Activated naive CD4-positive, alpha-beta T cell treated with anti-CD3 and anti-CD28 coated beads for 36 hours (primary cell): ENCODE measurements at places on chromosomes 4 and X. TPM values are rescaled to one million over a fixed set of nuclear protein-coding genes. Genes with fewer than 3 reads are reported as not detected.

- no peak for DNase-seq
These were observed 148.8 kb downstream of the GATB start for GRCh38 chr4:151611960-151612359.

- DNase-seq, result no peak
These were observed 137.3 kb upstream of the FTHL17 start for GRCh38 chrX:31209005-31209628.

GRCh38 chr4:176149680-176150355 is 45.6 kb downstream of the SPATA4 start:
- DNase-seq, result no peak

The CCDC160 gene
- not detected for total RNA-seq

- no peak for DNase-seq
These were observed 95.1 kb downstream of the GPM6A start for GRCh38 chr4:175716961-175717360.

DNA sequence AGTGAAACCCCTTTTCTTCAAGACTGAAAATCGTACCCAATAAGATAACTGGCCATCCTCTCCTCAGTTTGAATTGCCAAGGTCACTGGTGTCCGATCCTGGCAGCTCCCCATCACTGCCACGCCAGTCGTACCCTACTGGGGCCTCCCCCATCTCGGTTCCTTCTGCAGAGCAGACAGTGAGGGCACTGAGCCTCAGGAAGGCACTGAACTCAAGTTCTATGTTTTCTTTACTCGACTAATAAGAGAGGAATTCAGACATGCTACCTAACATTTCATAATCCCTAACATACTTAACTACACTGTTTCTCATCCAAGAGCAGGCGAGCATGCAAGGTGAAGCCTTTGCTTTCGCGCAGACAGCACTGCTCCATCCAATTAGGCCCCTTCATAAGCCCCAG is 23.4 kb downstream of the ZFYVE28 start:
- no peak for DNase-seq

- no peak for DNase-seq
These were observed 72.5 kb downstream of the RGS12 start for GRCh38 chr4:3365326-3365725.

The GPR173 gene
- total RNA-seq, result not detected

- no peak for DNase-seq
These were observed 46.3 kb downstream of the SPANXD start for GRCh38 chrX:141652286-141652685.

- no peak for DNase-seq
These were observed 74.4 kb downstream of the SORCS2 start for GRCh38 chr4:7266525-7267292.

DNA sequence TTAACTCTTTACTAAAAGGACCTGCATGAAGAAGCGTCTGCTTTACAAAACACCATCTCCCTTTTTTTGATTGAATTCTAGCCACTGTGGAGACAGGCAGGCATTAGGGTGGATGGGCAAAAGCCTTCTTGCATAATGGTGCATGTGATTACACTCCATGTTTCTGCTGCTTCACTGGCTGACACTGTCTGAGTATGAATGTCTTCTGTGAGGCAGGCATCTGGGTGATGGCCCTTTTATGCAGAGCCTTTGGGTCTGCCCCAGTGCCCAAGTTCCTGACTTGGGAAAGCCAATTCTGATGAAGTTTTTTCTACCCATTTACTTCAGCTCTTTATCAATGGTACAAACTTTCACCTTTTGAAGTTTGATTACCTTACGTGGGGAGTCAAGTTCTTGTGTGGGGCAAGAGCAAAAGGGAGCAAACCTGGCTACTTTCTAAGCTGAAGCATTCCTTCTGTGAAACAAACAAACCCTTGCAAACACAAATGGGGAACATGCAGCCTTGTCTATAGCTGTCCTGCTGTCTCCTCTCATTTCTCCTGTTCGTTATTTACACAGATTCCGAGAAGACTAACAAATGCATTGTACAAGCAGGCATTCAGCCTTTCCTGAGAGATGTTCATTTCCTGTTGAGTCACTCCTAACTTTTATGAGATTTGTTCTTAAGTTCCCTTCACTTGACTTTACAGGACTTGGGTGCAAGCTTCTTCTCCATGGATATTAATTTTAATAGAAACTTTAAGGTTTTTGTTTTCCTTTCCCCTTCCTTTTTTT is 301.9 kb downstream of the TLL1 start:
- no peak for DNase-seq

GRCh38 chrX:80812176-80812575 is 2.5 kb upstream of the BRWD3 start:
- DNase-seq, result peak; percentile 52

The SHISA3 gene
- 0.72 TPM for total RNA-seq

DNA sequence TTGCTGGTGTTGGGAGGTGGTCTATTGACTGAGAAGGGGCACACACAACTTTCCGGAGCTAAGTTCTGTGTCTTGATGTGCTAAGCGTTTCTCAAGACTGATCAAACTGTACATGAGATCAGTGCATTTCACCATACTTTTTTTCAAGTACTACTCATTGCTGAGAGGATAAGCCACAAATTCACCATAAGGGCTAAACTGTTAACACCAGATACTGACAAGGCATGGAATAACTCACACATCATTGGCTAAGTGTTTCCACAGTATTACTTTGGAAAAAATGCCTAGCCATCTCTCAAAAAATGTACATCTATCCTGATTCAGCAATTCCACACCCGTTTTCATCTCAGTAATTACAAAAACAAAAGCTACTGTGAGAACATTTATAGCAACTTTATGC is 13.0 kb downstream of the RBMX start:
- DNase-seq, result no peak

DNA sequence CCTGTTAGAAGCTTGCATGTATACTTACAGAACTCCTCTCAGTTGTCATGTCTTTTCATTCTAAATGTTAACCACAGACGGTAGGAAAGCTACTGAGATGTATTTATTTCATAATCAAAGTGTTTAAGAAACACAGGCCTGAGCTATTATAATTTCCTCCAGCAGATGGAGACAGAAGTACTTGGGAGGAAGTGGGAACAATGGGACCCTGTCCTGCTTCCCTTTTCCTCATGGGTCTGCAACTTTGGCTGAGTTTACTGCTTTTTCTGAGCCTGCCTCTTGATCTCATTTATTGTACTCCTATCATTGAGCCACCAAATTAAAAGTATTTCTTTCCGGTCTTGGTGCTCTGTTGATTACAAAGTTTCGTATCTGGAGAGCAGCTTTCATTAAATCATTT is 67.7 kb upstream of the SPANXN2 start:
- DNase-seq, result no peak

The UGT2B10 gene
- not detected for total RNA-seq

DNA sequence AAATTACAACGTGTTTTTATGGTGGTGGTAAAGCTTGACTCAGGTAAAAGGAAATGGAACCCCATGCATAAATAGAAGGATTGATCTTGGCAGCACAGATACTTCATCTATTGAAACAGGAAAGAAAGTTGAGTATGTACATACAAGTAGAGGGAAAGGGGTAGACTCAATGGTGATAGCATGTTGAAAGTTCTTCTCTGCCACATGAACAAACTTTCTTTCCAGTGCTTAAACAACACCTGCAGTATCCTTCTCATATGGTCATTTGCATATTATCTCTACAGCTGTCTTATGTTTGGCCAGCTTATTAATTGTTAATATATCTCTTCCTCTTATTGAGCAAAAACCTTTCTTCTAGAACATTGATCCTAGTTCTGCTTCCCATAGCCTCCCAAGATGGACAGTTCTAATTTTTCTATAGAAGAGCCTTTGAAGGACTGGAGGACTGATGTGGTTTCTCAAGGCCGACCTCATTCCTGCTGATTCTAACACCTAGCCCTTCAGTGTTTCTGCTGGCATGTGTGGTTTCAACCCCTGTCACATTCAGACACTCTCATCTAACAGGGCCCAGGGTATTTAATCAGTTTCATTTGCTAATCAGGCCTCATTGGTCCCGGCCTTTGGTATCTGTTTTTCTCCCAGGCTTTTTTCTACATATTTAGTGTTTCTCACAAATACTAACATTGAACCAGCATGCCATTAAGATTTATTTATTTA is 108.1 kb upstream of the SPRY1 start:
- no peak for DNase-seq

- no peak for DNase-seq
These were observed 162.0 kb upstream of the EOLA2 start for GRCh38 chrX:150100261-150100660.

The NUDT11 gene
- 1.1 TPM for total RNA-seq

DNA sequence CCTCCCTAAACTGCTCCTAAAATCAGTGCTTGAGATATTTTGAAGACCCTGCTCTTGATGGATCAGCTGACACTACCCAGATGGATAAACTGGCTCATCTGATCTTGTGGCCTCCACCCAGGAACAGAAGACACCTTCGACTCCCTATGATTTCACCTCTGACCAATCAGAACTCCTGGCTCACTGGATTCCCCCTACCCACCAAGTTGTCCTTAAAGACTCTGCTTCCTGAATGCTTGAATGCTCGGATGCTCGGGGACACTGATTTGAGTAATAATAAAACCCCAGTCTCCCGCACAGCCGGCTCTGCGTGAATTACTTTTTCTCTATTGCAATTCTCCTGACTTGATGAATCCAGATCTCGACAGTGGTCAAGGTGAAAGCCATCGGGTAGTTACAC is 12.0 kb upstream of the RPS3A start:
- DNase-seq, result no peak

- no peak for DNase-seq
These were observed 114.3 kb downstream of the VSIG4 start for GRCh38 chrX:65925592-65925991.

The UNC5C gene
- total RNA-seq, result not detected

DNA sequence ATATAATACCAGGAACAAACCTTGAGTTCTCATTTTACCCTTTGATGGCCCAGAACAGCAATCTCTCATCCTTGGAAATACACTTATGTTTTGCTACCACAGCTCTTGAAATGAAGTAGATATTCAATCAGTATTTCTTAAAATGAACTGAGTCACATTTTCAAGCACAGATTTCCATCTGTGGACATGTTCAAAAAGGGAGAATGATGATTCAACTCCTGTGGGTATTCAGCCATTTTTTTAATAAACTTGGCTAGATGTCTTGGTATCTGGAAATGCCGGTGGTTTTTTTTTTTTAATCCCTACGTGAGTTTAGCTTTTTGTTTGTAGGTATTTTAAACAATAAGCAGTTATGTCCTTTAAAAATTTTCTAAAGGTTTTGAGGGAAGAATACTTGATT is 64.2 kb upstream of the TRPC5OS start:
- no peak for DNase-seq

- no peak for DNase-seq
These were observed 20.7 kb upstream of the CSN1S1 start for GRCh38 chr4:69910016-69910782.

- no peak for DNase-seq
These were observed 173.0 kb upstream of the TET2 start for GRCh38 chr4:104973708-104974107.

The CSAG3 gene
- 0.74 TPM for total RNA-seq

DNA sequence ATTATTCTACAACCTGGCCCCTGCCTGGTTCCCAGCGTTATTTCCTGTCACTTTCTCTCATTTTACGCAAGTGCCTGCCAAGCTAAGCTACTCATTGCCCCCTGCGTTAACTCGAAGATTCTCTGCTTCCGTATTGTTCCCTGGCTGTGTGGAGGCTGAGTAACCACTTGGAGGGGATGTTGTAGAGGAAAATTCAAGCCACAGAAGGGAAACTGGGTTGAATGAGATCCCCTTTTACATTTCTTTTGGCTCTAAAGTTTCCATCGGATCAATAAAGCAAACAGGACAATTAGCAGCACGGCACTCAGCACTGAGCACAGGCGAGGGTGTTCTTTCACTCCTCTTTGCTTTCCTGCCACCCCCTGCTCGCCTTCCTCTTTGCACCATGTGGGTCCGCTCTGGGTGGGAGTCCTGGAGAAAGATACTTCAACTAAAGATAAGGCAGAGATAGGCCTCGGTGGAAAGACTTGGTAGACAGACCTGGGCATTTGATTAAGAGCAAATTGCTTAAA is 4.2 kb upstream of the TMSB4X start:
- DNase-seq, result peak; percentile 77

DNA sequence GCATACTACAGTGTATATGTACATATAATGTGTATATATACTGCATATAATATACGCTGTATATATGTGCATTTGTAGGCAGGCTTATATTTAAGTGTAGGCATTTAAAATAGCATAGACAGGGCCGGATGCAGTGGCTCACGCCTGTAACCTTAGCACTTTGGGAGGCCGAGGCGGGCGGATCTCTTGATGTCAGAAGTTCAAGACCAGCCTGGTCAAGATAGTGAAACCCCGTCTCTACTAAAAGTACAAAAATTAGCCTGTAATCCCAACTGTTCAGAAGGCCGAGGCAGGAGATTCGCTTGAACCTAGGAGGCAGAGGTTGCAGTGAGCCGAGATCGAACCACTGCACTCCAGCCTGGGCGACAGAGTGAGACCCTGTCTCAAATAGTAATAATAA is 78.4 kb downstream of the JAKMIP1 start:
- DNase-seq, result no peak

GRCh38 chr4:147620315-147620714 is 3.1 kb downstream of the TMEM184C start:
- DNase-seq, result no peak

- DNase-seq, result no peak
These were observed 11.7 kb upstream of the PTTG2 start for GRCh38 chr4:37948542-37948941.
